Activated naive CD4-positive, alpha-beta T cell treated with anti-CD3 and anti-CD28 coated beads, Interleukin-2, amount 50 U/mL, for 16 hours (primary cell): ENCODE measurements at places on chromosomes 6 and 20.

DNA sequence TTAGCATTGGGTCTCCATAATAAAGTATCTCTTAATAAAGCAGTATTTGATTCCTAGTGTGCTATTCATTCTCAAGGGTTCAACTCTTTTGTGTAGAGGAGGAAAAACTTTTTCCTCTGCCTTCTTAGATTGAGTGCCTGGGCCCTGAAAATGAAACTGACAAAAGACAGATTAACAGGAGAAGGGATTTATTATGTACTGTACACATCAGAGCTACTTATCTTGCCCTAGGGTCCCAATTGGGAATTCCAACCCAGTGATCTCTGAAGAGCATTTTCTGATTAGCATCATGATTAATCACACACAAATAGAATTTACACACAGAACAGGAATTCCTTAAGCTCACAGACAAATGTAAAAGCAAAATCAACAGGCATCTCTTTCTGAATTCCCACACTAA is 128.9 kb downstream of the CD164 start:
- DNase-seq: no peak

DNA sequence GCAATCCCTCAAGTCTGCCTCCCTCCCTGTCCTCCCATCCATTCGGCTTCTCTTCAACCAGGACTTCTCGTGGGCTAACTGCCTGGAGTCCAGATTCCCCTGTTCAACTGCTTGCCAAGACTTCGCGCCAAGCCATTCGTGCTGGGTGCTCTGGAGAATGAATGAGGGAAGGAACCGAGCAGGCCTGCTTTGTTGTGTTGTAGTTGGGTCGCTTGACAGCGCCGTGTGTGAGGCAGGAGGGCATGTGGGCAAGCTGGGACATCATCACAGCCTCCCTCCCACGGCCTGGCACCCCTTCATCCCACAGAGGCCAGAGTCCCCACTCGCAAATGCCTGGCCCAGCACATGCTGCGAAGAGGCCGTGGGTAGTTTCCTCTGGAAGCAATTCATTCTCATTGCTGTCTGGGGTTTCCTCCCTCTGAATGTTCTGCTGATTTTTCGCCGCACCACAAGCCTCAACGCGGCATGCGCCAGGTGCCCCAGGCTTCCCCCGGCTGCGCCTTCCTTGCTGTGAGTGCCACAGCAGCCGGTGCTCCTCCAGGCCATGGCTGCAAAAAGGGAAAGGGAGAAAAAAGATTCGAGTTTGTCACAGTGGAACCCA is 336.0 kb downstream of the QKI start:
- DNase-seq: no peak

GRCh38 chr6:68634726-68635411 is at the start of gene ADGRB3:
Gene ADGRB3 (plus strand): TSS chr6:68635282. CDS start chr6:68638676, 3,394 bp downstream.
- DNase-seq: peak; percentile 13

DNA sequence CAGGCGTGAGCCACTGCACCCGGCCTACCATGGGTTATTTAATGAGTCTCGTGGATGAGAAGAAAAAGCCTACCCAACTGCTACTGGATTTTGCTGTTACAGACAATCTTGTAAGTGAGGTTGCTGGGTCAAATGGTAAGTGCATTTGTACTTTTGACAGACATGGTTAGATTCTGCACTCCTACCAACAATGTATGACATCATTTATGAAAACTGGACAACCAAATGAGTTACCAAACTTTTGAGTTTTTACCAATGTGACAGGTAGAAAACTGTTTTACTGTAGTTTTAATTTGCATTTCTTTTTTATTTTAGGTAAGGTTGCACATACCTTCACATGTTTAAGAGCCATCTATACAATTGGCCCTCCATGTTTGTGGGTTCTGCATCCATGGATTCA is 48.2 kb downstream of the PDSS2 start:
- no peak for DNase-seq

DNA sequence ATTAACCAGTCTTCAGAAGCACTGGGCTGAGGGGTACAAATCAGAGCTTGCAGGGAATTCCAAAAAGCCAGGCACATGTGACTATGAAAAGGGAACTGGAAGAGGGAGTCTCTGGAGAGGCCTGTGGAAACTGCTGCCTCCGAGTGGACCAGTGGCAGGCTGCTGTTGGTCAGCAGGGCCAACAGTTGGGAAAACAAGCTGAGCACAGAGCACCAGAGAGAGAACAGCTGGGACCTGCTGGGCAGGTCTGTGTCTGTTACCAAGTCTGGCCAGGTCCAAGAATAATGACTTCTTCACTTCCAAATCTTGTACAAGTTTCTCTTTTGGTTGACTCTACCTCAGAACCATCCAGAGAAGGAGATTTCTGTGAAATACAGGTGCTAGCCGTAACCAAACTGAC is 81.4 kb downstream of the LIN28B start:
- DNase-seq: no peak

- no peak for DNase-seq
These were observed 1.2 kb upstream of the TSPO2 start for GRCh38 chr6:41040940-41041536.
